ENCODE measurements at places on chromosomes 12 and 14. TPM values are rescaled to one million over a fixed set of nuclear protein-coding genes. Genes with fewer than 3 reads are reported as not detected.

DNA sequence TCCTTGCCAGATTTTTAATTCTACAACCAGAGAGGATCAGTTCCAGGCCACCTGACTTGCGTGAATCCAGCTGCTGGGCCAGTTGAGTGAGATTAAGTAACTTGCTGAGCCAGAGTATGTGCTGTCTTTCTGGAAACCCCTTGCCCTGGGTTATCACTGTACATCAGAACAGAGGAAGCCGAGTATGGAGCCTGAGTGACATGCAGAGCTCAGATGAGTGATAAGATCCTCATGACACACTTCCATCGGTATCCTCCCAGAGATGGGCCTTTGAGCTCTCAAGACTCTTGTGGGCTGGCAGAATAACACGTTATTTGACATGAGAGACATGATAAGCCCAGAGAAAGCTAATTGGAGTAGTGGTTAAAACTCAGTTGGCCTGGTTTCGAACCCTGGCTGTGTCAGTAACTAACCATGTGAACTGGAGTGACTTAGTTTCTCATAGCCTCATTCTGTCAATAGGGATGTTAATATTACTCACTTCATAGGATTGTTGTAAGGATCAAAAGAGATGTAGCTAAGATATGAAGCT, 388.1 kb downstream of the ZFP36L1 start:
- peak; percentile 35 for DNase-seq

- no peak for DNase-seq
Observed at GRCh38 chr12:14554281-14555007, 13.2 kb downstream of the PLBD1 start.

Gene LTBR
- total RNA-seq: 2.8 TPM

DNA sequence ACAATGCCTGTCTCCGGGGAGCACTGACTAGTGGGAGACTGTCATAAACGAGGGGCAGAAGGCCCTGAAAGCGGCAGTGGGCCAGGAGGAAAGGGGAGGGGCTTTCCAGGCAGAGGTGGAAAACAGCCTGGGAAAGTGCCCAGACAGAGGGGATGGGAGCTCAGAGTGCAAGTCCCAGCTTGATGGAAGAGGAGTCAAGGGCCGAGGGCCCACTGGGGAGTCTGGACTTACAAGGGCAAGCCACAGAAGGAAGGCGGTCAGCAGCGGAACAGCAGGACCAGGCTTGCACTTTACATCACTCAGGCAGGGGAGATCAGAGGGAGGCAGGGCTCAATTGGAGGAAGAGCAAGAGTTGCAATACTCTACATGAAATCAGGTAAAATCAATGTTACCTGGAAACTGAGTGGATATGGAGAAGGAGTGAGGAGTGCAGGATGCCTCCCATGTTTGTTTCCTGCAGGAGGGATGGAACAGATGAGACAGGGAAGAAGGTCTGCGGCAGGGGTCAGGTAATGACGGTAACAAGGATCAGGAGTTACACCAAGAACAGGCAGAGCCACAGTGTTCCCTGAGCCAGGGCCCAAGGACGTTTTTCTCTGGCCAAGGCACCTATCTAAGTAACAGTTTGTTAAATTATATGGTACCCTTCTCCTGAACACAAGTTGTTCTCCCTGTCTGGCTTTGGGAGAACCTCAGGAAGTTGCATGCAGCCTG, 23.8 kb downstream of the PXN start:
- no peak for DNase-seq

Gene RAD51AP1
- 5.3 TPM for total RNA-seq

Gene INSM2
- total RNA-seq: not detected

GRCh38 chr14:77645520-77646230, 29.2 kb upstream of the SPTLC2 start:
- DNase-seq: no peak

GRCh38 chr12:71694099-71694820, 8.4 kb downstream of the TMEM19 start:
- no peak for DNase-seq

- no peak for DNase-seq
Observed at GRCh38 chr12:68185598-68185997, 26.1 kb upstream of the IFNG start.

Gene TEX52
- total RNA-seq: not detected

DNA sequence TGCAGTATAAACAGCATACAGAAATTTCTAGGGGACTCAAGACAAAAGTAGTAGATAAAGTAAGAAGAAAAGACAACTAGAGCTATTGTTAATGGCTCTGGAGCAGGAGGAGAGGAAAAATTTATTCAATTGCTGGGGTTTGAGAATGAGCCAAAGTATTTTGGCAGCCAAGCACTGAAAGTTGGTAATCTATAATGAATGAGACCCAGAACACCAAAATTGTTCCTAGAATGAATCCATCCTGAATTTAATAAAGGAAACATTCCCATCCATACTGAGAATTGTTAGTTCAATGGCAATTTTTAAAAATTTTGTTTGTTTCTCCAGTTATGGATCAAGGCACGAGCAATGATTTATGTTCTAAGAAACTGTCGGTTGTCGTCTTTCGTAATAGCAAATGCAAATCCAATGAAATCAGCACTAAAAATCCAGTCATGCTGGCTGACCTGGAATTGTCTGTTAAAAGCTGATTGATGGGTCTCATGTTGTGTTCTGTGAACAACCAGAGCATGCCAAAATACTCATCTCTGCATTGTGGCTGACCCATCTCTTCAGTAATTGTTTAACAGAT, 170.9 kb upstream of the LMNTD1 start:
- DNase-seq: peak; percentile 82

GRCh38 chr14:96050482-96050881, 11.3 kb downstream of the C14orf132 start:
- DNase-seq: no peak

Gene KLRF1
- total RNA-seq: not detected

DNA sequence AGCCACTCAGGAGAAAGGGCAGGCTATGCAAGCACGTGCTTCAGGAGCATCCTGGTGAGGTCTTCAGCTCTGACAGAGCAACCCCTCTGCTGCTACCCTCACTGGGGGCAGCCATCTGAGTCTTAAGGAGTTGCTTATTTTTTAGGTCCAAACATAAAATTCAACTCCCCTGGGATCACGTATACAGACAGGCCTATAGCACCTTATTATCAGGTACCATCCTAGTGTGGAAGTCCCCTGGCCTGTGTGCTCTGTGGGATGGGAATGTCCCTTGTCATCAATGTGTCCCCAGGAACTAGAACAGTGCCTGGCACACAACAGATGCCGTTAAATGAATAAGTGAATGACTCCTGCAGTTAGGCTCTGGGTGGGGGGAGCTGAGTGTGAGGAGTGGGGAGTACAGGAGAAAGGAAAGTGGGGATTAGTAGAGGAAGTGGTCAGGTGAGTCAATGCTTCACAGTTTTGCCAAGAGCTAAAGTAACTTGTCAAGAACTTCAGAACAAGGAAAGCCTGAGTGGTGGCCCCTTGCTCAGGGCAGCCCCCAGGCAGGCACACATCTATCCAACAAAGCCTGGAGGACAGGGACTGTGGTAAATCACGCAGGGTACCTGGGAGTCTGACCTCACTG, 33.5 kb downstream of the DAD1 start:
- DNase-seq: peak; percentile 64

DNA sequence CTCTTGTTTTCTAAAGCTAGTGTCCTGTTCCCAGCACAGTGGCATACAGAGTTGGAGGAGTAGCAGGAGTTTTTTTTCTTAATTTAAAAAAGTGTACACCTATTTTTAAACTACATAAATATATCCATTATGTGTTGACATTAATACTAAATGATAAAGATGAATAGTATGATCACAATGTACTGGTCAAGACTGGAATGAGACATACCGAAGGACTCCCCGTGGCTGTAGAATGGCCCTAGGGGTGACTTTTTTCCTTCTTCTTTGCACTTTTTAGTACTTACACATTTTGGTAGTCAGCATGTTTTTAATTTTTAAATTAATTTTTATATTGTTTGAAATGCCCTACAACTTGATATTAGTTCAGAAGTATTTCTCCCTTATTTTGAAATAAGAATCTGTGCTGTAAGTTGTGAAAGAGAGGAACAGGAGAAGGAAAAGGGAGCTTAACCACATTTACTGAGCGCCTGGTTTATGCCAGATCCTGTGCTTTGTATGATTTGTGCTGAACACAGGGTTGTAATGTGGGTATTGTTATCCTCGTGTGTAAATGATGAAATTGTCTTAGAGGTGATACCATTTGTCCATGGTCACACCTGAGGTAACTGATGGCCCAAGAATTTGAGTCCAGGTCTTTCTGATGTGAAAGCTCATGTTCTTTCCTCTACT, 136.5 kb downstream of the TGFB3 start:
- no peak for DNase-seq

DNA sequence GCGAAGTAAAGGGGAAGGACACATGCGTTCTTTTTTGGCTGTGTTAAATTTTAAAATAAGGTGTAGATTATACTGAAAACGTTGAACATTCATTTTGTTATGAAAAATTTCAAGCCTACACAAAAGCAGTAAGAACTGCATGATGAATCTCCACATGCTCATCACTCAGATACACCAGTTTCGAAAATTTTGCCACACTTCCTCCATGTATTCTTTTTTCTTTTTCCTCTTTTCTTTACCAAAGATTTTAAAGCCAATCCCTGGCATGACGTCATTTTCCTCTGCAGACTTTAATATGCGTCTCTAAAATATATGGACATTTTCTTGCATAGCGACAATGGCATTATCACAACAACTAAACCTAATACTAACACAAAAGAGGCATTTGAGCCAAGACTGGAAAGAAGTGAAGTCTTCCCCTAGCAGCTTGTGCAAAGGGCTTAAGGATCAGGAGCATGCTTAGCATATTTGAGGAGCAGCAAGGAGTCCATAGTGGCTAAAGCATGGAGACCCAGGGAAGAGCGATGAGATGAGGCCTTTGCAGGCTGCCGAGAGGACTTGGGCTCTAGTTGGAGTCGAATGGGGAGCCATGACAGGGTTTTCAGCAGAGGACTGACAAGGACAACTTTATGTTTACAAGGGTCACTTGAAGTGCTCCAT, 111.9 kb downstream of the ERC1 start:
- DNase-seq: no peak

GRCh38 chr14:77303417-77304156, 17.1 kb downstream of the POMT2 start:
- DNase-seq: peak; percentile 97

DNA sequence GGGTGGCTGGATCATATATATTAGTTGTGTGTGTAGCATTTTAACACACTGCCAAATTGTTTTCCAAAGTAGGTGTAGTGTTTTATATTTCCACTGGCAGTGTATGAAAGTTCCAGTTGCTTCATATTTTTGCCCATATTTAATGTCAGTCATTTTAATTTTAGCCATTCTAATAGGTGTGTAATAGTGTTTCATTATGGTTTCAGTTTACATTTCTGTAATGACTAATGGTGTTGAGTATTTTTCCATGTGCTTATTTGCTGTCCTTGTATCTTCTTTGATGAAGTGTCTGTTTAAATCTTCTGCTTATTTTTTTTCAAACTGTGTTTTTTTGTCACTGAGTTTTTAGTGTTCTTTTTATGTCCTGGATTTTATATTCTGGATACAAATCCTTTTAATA, 8.7 kb downstream of the TBC1D15 start:
- no peak for DNase-seq

DNA sequence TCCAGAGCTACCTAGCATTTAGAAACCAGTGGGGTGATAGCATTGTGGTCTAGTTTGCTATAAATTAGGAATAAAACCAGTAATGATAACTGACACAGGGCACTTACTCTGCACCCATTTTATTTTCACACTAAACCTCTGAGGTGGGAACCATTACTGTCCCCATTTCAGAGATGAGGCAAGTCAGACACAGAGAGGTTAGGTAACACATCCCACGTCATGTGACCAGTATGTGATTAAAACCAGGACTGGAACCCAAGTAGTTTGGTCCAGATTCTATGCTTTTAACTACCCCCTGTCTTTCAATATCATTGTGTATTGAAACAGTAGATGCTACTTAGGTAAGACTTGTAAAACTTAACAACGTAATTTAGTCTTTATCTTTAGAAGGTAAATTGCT, 110.2 kb downstream of the PLXNC1 start:
- no peak for DNase-seq

GRCh38 chr14:68423686-68424085, 369.2 kb downstream of the ZFP36L1 start:
- no peak for DNase-seq

- no peak for DNase-seq
Observed at GRCh38 chr12:95497031-95497430, 23.1 kb downstream of the METAP2 start.

GRCh38 chr14:71355324-71356201, 448.3 kb downstream of the PCNX1 start:
- peak; percentile 86 for DNase-seq

DNA sequence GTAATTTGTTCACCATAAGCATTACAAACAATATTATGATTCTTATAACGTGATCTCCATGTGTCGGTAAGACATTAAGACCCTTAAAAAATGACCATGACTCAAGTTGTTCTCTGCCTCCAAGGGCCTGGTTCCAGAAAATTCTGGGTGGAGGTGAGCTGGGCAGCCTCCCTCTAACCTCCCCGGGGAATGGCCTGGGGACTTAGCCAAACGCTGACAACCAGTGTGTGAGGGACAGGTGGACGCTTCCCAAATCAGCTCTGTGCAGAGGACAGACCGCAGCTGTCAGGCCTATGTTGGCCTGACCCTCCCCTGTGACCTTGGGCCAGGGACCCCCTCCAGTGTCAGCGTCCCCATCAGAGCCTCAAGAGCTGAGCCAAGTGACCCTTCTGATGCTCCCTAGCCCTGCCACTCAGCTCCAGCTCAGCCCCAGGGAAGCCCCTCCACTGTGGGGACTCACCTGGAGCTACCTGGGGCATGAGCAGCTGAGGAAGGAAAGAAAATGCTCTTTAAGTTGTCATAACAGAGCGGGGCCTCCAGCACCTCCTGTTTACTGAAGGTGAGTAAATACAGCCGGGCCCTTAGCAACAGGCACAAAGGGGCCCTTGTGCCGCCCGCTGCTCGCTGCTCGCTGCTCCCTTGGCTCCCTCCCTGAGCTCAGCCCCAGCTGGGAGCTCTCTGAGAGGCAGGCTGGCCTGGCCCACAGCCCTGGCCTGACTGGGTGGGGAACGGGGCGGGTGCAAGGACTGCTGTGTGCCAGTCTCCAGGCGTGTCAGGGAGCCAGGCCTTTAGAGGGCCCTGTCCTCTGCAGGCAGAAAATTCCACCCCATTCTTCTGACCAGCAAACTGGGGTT, 116.6 kb downstream of the CALM1 start:
- no peak for DNase-seq

DNA sequence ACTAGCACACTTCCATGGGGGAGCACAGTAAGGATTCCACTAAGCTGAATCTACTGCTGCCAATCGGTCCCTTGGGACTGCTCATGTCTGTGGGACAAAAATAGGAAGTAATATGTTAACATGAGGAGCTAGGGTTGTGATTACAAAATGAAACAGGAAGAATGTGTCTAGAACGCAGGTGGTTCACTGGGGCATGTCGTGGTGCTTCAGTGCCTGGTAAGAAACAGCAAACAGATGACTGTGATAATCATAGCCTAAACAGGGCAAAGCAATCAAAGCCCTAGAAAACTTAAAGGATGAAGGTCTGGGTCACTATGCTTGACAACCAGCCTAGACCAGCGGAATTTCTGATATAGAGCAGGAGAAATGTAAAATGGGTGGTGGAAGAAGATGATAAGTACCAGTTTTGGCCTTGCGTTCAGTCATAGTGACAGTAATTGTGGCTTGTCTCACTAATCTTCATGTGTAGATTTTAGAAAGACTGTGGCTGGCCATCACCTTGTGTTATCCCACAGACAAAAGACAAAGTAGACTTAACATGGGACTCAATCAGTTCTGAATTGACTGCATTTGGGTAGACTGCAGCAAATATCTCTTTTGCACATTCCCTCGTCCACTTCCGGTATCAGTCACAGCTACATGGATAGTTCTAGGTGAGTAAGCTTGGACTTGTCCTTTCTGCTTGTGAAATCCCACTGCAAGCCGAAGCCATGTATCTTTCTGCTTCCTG, 51.4 kb downstream of the WASHC3 start:
- no peak for DNase-seq

Measured in astrocyte (in vitro differentiated cells and primary cell).